ENCODE measurements at places on chromosomes 13 and 19.

DNA sequence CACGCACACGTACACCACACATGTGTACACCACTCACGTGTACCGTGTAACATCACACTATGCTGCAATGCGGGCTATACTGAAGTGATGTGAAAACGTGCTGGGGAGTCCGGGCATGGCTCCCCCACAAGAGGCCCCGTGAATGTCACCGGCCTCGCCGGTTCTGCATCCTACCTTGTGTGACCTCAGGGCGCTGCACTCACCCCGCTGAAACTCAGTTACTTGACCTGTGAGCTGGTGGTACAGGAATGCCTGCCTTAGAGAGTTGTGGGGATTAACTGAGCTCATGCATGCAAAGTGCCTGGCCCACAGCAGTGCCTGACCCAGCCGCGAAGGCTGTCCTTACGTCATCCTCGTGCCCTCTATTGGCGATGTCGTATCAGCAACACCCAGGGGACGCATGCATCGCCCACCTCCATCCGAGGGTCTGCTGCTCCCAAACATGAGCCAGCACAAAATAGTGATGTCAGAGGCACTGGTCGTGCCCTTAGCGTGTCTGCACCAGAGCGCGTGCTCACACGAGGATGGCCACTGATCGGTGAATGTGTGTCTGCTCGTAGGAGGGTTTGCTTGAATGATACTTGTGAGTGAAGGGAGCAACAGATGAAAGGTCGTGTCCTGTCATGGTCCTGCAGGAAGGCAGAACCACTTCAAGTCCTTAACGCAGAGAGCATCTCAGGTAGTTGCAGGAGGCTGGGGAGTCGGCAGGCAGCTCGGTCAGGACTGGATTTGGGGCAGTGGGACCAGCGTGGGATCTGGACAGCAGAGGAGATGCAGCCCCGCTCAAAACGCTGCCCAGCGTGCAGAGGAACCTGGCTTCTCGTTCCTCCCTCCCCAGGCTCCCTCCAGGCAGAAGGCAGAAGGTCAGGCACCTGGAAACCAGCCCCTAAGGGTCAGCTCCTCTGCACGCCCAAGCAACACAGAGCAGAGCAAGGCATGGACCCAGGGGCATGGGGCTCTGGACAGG, 126.2 kb upstream of the SPACA7 start:
- DNase-seq = no peak

DNA sequence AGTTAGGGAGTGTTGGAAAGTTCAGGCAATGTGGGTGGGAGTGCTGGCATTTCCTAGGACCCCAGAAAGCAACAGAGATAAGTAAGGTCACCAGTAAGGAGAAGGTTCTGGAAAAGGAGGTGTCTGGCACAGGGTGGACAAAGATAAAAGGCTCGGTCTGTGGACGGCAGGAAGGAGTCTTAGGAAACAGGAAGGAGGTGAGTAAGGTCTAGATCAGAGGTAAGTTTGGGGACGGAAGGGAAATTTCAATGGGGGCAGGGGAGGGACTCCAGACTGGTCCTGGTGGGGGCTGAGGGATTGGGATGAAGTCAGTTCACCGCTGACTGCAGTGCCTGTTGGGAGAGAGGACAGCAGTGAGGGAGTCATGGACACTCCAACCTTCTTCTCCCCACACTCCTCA, 7.8 kb upstream of the OPA3 start:
- DNase-seq = no peak

DNA sequence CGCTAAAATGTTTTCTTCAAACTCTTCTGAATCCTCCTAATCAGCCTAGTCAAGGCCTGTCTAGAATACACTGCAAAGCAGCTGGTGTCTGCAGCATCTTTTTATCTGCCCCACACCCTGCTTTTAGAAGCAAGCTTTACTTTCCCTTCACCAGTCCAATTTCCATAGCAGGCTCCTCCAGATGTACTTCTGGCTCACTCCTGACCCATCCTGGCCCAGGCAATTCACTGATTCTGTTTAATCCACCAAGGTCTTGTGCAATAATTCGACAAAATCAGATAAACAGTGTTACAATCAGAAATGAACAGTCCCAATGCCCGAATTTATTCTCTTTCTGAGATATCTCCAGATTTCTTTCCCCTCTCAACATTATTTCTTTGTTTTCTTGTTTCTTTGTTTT, 415.2 kb upstream of the SGCG start:
- DNase-seq = no peak

DNA sequence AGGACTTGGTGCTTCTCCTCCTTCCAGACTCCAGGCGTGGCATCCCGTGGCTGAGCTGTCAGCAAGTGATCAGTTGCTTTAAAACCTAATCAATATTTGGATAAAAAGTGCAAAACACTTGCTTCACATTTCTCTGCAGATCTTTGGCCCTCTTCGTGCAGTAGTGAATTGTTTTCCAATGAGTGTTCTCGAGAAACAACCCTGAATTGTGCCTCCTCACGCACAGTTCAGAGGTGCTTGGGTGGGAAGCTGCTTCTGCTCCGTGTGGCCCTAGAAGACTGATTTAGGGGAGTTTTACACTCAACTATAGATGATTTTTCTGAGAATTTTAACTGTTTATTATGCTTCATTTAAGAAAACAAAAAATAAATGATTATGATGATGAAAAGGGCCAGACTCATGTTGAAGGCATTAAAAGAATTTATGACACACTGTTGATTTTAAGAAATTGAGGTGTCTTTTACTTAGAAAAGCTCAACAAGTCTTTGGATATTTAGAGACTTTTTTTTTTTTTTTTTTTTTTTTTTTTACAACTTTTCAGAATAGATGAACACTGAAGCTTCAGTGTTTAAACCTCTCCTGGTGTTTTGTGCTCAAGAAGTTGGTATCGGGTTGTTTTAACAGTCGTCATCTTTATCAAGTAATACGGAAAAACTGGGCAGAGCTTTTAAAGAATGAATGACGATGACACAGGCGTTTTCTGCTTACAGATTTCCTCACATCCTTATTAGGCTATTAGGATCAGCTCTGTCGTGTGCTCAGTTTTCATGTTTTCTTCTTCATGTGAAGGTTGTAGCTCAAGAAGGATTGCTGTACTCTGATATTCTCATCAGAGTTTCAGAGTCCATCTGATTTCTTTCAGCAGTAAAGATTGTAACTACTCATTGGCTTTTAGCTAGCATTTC, 39.5 kb upstream of the TEX29 start:
- no peak for DNase-seq

DNA sequence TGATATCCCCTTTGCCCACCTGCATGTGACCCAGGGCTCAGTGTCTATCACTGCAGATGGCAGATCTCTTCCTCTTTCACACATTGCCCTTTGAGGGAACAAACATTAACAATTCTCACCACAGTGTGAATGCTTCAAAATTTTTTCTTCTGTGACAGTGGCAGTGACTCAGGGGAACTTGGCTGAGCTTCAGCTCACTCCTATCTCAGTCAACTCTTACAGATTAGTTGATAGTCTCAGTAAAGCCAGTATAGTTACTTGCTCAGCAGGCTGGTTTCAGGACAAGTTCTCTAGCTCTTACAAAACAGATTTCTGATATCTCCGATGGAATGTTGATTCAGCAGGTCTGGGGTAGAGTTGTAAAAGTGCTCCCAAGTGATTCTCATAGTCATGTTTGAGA, 166.9 kb downstream of the DLEU7 start:
- no peak for DNase-seq

DNA sequence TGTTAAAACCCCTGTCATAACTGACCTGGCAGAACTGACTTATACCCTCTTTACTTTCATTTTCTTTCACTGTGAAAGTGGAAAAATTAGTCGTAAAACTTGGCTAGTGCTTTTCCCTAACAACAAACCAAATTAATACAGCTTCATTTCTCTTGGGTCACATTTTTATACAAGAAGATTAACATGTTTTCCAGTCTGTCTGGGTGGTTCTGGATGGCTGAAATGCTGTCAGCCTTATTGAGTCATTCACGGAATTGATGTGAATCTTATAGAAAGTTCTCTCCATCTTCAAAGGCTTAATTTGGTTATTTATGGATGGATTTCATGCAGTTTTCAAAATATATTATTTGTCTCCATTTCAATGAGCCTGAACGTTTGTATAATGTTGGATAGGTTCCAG, 440.0 kb downstream of the KCTD12 start:
- no peak for DNase-seq

- no peak for DNase-seq
Measured at GRCh38 chr19:51417107-51417809, at the start of gene SIGLEC10. SIGLEC10 (minus strand) TSS chr19:51417642; CDS start chr19:51417581, 61 bp downstream.

- DNase-seq = peak; percentile 35
Measured at GRCh38 chr19:34639491-34640085, 37.4 kb downstream of the SCGB2B2 start.

GRCh38 chr13:49353908-49354307, 90.0 kb downstream of the CAB39L start:
- no peak for DNase-seq

GRCh38 chr19:15021286-15022007, 27.8 kb upstream of the CASP14 start:
- DNase-seq = no peak

DNA sequence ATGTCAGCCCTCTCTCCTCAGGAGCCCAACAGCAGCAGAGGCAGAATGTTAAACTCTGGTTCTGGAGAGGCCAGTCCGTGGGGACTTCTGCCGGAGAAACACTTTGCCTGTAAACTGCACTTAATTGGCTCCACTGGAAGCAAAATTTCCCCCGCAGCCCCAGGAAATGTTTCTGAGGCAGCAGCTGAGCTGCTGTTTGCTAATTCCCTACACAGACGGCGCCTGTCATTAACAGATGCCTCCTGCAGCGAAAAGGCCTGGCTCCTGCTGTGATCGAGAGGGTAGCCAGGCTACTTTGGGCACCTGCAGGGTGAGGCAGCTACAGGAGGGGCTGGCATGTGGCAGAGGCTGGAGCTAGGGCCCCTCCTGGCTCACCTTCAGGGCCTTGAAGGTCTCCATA, 5.2 kb upstream of the TM6SF2 start:
- no peak for DNase-seq

DNA sequence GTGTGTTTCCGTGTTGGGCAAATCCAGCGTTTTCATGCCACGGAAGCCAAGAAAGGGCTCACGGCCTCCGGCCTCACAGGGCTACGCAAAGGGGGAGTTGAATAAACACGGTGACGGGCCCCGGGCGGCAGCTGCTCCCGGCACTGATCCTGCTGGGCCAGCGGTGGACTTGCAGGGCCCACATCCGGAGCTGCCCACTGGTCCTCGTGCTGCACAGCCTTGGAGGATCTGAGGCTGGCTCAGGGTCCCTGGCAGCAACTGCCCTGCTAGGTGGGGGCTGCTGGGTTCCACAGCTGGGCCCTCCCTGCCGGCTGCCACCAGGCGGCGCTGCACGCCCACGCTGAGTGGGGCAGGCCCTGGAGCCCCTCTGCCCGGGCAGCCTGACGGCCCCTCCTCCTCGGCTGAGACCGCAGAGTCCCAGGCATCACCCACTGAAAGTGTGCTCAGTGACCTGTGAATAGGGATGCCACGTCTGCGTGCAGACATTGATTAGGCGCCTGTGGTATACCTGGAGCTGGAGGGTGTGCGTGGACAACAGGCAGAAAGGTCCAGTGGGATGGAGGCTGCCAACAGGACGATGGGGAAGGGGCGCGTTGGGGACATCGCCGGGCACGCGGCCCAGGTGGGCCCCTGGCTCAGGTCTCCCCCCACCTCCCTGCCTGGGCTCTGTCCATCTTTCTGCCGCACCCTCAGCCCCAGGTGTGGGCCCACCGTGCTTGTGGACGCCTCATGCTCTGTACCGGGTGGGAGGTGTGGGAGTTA, 5.3 kb upstream of the HCN2 start:
- DNase-seq = no peak

DNA sequence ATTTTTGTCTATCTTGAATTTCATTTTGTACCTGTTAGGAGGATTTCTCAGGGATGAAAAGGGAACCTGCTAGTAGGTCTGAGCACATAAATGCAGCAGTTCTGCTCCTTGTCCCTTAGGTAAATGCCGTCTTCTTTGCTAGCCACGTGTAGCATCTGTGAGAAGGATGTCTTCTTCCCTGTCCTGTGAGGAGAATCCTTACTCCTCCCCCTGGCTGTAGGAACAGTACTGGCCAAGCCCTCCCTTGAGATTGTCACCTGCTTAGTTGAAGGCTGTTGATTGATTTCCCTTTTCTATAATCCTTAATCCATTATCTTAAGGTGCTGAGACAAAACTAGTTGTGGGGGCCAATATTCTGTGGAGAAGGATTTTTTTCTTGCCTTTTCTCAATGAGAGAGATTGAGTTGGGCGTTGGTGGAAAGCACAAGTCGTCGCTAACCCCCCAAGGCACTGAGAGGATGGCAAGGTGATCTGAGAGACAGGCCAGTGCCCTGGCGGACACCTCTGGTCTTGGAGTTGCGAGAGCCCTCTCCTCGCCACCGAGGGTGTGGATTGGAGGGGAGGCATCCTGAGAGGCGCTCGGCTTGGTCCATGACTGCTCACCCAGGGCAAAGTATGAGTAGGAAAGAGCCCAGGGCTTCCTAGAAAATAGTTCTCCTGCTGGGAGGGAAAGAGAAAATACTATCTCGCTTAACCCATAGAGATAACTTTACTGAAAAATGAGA, 216.7 kb downstream of the ATP8A2 start:
- no peak for DNase-seq

GRCh38 chr19:11737964-11738745, 591 bp downstream of the ZNF823 start:
- no peak for DNase-seq

- peak; percentile 50 for DNase-seq
Measured at GRCh38 chr13:89375839-89376238, 1704.7 kb downstream of the SLITRK5 start.

DNA sequence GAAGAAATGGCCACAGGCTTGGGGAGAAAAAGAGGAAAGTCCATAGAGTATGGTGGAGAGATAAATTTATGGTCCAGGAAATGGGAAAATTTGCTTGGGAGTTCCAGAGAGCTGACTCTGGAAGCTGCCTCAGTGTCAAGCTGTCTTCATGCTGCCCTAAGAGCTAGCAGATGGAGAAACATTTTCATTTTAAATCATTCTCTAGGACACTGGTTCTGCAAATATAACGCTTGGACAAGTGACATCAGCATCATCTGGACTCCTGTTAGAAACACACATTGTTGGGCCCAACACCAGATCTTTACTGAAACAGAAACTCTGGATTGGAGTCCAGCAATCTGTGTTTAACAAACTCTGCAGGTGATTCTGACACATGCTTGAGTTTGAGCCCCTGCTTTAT, 592.0 kb upstream of the KLF12 start:
- DNase-seq = no peak

GRCh38 chr19:33157906-33158305, 26.0 kb downstream of the WDR88 start:
- DNase-seq = no peak

GRCh38 chr13:36882829-36883390, 37.1 kb downstream of the SMAD9 start:
- no peak for DNase-seq

DNA sequence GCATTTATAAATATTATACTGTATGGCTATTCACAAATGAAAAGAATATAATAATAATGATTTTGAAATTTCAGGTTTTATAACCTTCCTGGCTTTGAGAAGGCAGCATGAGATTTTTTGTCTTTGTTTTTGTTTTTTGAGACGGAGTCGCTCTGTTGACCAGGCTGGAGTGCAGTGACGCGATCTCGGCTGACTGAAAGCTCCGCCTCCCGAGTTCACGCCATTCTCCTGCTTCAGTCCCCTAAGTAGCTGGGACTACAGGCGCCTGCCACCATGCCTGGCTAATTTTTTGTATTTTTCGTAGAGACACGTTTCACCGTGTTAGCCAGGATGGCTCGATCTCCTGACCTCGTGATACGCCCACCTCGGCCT, 64.1 kb downstream of the ZNF429 start:
- DNase-seq = no peak

Data from fibroblast of the conjunctiva (primary cell).